ENCODE measurements at places on chromosomes 5 and 9. TPM values are rescaled to one million over a fixed set of nuclear protein-coding genes. Genes with fewer than 3 reads are reported as not detected.

The PDE8B gene
- total RNA-seq: not detected

The PCDHA9 gene
- not detected for total RNA-seq

The NXNL2 gene
- total RNA-seq: not detected

The LCN6 gene
- not detected for total RNA-seq

The ZBTB6 gene
- 11.8 TPM for total RNA-seq

The DNAJC18 gene
- total RNA-seq: 6.8 TPM

The LRRTM2 gene
- total RNA-seq: not detected

The PCDHB12 gene
- not detected for total RNA-seq

The SLC38A9 gene
- 29.0 TPM for total RNA-seq

The WDR38 gene
- not detected for total RNA-seq

The PDLIM4 gene
- not detected for total RNA-seq

- H3K4me1 ChIP-seq: no peaks in the 10 kb centered on the region
- no peaks in the 10 kb centered on the region for H3K27me3 ChIP-seq
- no peak overlapping the region for H3K4me3 ChIP-seq
- H3K27ac ChIP-seq: no peak overlapping the region
These were observed 245.7 kb downstream of the BNC2 start for GRCh38 chr9:16624744-16625117.

- H3K4me3 ChIP-seq: no peak overlapping the region
- no peaks in the 10 kb centered on the region for H3K27me3 ChIP-seq
- no peak overlapping the region for H3K27ac ChIP-seq
- no peaks in the 10 kb centered on the region for H3K4me1 ChIP-seq
- DNase-seq: no peak
These were observed 219.0 kb upstream of the CDH12 start for GRCh38 chr5:23072179-23072578.

DNA sequence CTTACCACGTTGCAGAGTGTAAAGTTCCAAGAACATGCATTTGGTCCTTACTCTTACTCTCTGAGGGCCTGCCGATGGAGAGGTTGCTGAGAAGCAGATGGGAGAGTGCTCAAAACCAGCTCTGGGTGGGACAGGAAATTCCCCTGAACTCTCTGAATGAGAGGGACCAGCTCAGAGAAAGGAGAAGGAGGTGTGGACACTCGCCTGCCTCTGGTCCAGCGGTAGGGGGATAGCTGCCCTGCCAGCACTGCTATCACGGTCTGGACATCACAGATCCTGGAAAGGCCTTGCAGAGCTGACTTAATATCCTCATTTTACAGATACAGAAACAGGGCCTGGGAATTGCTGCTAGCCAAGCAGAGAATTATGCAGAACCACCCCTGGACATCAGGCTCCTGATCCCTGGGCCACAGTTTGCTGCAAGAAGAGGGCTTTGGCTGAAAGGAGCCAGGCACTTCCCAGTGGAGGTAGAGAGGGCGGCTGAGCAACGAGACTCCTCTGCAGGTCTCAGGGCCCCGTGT lies 4.9 kb downstream of the TRAF1 start:
- H3K36me3 ChIP-seq: peaks cover 88% of the 10 kb centered on the region
- DNase-seq: no peak

GRCh38 chr5:177431317-177432142 lies 5.1 kb downstream of the GRK6 start:
- H3K36me3 ChIP-seq: peaks cover 84% of the 10 kb centered on the region
- H3K27me3 ChIP-seq: no peaks in the 10 kb centered on the region
- peak overlapping the region; percentile 96 for H3K4me3 ChIP-seq
- H3K4me1 ChIP-seq: peaks cover 67% of the 10 kb centered on the region

- H3K4me1 ChIP-seq: no peaks in the 10 kb centered on the region
- H3K4me3 ChIP-seq: no peak overlapping the region
- DNase-seq: no peak
- no peaks in the 10 kb centered on the region for H3K27me3 ChIP-seq
These were observed 323.8 kb downstream of the PSAT1 start for GRCh38 chr9:78620764-78621163.

DNA sequence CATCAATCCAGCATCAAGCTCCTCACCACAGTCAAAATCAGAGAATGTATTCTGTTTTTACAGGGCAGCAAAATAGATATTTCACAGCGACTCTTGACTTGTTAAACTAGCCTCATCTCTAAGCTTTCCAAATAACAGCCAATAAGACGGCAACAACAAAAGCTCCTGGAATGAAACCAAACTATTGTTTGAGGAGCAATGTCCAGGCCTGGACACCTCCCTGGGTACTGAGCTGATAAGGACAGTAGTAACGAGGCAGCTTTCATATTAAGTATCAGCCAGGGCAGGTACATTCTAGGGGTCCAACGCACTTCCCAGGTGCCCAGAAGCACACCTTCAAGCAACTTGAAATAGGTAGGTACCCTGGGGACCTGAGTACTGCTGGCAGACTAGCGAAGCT lies 260.3 kb downstream of the ENC1 start:
- no peak overlapping the region for H3K4me3 ChIP-seq
- H3K27me3 ChIP-seq: peaks cover 14% of the 10 kb centered on the region
- no peaks in the 10 kb centered on the region for H3K4me1 ChIP-seq

DNA sequence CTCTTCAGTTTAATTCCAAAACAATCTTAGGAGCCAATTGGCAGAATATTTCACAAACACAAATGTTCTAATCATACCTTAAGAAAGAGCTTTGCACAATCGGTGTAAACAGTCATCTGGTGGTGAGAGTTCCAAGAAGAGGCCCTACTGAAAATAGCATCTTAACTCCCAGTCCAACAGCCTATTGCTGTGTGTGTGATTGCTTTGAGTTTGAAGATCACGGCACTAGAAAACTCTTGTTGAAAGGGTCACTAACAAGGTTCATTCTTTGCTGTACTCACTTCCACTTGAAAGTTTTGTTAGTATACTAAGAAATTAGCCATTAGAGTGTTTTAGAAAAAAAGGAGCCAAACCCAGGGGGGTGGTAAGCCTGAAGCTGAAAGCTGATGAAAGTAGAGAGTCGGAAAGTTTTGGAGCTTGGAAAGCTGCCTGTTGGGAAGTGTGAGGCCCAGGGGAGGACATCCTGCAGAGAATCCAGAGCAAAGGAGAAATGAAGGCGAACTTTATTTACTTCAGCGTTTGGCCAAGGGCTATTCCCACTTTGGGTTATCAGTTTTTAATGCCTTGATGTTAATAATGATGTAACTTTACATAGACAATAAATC lies 180.3 kb upstream of the GHR start:
- DNase-seq: no peak
- H3K36me3 ChIP-seq: no peaks in the 10 kb centered on the region
- no peaks in the 10 kb centered on the region for H3K27me3 ChIP-seq
- H3K4me1 ChIP-seq: no peaks in the 10 kb centered on the region

DNA sequence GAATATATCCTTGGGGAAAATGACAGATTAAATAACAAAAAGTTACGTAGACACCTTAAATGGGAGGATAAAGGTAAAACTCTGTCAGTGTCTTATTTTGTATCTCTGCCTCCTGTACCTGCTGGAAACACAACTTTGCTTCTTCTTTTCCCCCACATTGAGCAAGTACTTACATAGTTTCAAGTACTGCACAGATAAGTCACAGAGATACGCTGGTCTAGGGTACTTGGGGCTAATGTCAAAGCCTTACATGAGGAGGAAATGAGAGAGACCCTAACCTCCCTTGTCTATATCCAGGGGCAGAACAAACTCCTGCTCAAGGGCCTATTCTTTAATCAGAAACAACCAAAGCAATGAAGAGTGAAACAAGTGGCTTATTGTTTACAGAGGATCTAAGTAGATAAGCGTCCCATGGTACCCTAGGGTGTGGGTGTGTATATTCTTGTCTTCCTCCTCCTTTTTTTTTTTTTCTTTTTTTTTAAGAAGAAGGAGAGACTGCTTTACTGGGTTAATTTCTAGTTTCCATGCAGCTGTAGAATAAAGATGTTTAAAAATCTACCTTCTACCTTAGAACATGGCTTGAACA lies 43.1 kb downstream of the ELL2 start:
- H3K27ac ChIP-seq: no peak overlapping the region
- peaks cover 24% of the 10 kb centered on the region for H3K4me1 ChIP-seq
- no peaks in the 10 kb centered on the region for H3K36me3 ChIP-seq
- H3K4me3 ChIP-seq: no peak overlapping the region
- no peak for DNase-seq

- no peaks in the 10 kb centered on the region for H3K4me1 ChIP-seq
- no peaks in the 10 kb centered on the region for H3K36me3 ChIP-seq
- no peak for DNase-seq
- no peak overlapping the region for H3K4me3 ChIP-seq
- H3K27me3 ChIP-seq: peaks cover 16% of the 10 kb centered on the region
These were observed 154.9 kb upstream of the DAPK1 start for GRCh38 chr9:87342743-87343142.

DNA sequence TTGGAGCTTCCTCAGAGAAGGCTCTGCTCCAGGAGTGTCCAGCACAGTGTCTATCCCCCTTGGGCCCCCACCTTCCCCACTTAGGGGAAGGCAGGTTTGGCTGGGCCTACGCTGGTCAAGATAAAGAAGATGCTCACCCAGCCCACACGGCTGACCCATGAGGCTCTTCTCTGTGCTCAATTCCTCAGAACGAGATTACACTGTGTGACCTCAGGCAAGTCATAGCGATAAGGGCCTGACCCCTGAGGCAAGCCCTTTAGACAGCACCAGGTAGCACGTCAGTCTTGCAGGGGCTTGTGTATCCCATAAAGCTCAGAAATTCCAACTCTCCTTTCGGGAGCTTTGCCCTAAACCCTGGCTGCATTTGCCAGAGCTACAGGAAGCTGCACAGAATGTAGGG lies 32.6 kb downstream of the CORO2A start:
- no peak for DNase-seq
- H3K27ac ChIP-seq: peak overlapping the region; percentile 7
- H3K4me1 ChIP-seq: peaks cover 22% of the 10 kb centered on the region
- no peaks in the 10 kb centered on the region for H3K36me3 ChIP-seq
- H3K27me3 ChIP-seq: no peaks in the 10 kb centered on the region

GRCh38 chr5:96582343-96582742 lies 79.8 kb upstream of the CAST start:
- DNase-seq: no peak
- H3K4me3 ChIP-seq: no peak overlapping the region
- H3K4me1 ChIP-seq: peaks cover 9% of the 10 kb centered on the region
- no peaks in the 10 kb centered on the region for H3K36me3 ChIP-seq
- H3K27ac ChIP-seq: no peak overlapping the region

DNA sequence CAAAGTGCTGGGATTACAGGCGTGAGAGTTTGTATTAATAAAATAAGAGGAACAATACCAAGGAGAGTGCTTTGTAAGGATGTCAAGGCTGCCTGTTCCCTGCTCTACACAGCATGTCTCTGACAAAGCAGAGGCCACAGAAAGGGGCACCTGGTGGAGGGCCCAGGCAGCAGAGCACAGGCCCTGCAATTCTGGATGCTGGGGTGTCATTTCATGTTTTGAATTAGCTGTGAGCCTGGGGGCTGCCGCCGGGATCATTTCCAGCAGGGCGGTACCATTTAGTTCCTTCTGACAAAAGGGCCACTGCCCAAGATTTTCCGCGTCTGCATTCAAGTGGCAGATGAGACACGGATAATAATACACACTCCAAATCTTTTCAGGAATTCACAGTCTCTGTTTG lies 396.9 kb downstream of the GADD45G start:
- H3K27me3 ChIP-seq: peaks cover 3% of the 10 kb centered on the region
- no peaks in the 10 kb centered on the region for H3K36me3 ChIP-seq

DNA sequence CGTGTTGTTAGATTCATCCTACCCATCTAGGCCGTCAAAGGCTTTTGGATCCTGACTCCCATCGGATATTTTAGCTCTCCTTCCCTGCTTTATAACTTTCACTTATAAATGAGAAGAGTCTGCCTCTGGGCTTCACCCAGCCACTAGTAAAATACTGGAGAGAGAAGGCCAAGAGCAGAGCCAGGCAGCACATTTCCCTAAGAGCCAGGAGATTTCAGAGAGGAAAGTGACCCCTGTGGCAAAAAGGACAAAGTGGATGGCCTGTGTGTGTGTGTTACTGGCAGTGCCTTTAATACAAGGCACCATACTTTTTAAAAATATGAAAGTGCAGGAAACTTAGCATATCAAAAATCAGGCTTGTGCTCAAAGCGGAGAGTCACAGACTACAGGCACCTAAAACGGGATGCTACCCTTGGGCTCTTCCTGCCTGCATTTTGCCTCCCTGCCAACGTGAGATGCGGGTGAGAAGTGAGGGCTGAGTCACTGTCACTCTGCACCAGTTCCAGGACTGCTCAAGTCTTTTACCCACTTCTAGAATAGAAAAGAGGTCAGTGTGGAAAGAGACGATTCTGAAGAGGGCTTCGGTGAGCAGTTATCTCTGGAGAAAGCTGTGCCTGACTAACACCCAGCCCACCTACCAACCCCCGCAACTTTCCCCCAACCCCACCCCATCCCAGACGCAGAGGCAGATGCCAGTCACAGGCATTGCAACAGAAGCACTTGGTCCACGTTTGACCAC lies 15.9 kb downstream of the NFIL3 start:
- no peak overlapping the region for H3K27ac ChIP-seq
- DNase-seq: no peak
- peaks cover 48% of the 10 kb centered on the region for H3K4me1 ChIP-seq

DNA sequence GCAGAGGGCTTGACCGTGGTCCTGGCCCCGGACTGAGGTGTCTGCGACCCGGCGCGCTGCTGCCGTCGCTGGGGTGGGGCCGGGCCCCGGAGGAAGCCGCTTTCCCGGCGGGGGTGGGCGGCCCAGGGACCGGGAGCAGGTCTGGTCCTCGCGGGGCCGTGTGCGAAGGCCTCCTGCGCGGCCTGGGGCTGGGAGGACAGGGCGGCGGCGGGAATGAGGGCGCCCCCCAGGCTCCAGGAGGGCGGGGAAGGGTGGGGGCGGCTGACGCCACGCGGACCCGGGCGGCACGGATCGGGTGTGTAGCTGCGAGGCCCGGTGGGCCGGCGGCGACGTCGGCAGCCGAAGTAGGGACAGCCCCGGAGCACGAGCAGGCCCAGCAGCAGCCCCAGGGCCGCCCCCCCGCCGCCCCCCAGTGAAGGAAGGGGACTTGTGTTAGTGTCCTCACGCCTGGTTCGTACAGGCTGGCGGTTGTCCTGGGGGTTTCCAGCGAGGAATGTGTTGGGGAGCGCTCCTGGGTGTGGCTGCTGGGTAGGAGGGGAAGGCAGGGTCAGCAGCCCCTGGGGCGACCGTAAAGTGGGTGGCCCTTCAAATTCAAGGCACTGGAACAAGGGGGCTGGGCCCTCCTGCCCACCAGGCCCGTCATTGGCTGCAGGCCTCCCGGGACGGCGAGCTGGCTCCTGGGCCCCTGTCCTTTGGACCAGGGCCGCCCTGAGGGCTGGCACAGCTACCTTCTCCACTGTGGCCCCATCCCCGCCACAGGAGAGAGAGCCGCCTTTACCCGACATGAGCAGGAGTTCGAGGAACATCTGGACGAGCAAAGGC lies 597 bp upstream of the TMEM250 start:
- peak overlapping the region; percentile 83 for H3K27ac ChIP-seq
- DNase-seq: no peak
- H3K4me1 ChIP-seq: peaks cover 12% of the 10 kb centered on the region
- H3K27me3 ChIP-seq: no peaks in the 10 kb centered on the region

- H3K27ac ChIP-seq: no peak overlapping the region
- H3K4me1 ChIP-seq: no peaks in the 10 kb centered on the region
- no peak overlapping the region for H3K4me3 ChIP-seq
- no peaks in the 10 kb centered on the region for H3K27me3 ChIP-seq
- no peaks in the 10 kb centered on the region for H3K36me3 ChIP-seq
These were observed 230.7 kb downstream of the SEMA6A start for GRCh38 chr5:116343961-116344360.

Measured in activated CD4-positive, alpha-beta T cell treated with anti-CD3 and anti-CD28 coated beads, Interleukin-2, amount 10 ng/mL, durations not matched to agents 7 days and 5 days (primary cell).